Stimulated activated CD4-positive, alpha-beta T cell treated with anti-CD3 and anti-CD28 coated beads, Interleukin-12 subunit alpha, Interleukin-12 subunit beta, amount 100 ng/mL, for 24 hours (primary cell): ENCODE measurements at places on chromosomes 5 and 9.
A peak's percentile ranks its signal among the peaks of the same experiment; 100 is the strongest.

DNA sequence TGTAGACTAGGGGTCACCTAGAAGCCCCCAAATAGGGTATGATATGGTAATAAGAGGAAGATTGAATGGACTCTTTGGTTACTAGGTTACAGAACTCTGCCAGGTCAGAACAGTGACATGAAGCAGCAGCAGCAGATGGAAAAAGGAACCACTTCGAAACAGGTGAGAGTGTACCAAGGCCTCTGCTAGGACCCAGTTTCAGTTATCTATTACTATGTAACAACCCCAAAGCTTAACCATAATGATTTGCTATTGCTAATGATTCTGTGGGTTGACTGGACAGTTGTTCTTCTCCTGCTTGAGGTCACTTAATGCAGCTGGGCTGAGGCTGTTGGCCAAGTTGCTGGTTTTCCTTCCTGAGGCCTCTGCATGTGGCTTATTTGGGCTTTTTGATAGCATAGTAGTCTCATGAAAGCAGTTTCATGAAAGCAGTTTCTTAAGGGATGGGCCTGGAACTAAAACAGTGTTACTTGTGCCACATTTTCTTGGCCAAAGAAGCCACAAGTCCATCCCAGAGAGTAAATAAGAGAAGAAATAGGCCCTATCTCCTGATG is 17.6 kb downstream of the C9orf43 start:
- DNase-seq, result no peak

- no peak for DNase-seq
Observed at GRCh38 chr5:88688156-88688983, 194.6 kb downstream of the MEF2C start.

- no peak for DNase-seq
Observed at GRCh38 chr5:173114536-173114935, 29.8 kb upstream of the BNIP1 start.

DNA sequence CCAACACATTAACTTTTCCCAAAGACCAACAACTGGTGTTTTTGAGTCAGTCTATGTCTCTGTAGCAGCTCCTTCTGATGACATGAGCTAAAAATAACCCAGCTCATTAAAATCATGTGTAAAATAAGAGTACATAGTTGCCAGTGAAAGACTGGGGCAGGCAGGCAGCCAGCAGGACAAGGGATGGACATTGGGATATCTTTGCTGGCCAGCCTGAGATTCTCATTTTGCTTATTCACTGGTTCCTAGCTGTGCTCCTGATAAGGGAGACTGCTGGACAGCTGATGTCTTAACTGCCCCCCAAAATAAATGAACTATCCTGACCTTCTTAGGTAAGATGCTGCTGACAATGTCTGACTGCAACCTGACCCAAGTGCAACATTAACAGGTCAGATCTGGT is 33.9 kb downstream of the EPB41L4B start:
- DNase-seq, result no peak

DNA sequence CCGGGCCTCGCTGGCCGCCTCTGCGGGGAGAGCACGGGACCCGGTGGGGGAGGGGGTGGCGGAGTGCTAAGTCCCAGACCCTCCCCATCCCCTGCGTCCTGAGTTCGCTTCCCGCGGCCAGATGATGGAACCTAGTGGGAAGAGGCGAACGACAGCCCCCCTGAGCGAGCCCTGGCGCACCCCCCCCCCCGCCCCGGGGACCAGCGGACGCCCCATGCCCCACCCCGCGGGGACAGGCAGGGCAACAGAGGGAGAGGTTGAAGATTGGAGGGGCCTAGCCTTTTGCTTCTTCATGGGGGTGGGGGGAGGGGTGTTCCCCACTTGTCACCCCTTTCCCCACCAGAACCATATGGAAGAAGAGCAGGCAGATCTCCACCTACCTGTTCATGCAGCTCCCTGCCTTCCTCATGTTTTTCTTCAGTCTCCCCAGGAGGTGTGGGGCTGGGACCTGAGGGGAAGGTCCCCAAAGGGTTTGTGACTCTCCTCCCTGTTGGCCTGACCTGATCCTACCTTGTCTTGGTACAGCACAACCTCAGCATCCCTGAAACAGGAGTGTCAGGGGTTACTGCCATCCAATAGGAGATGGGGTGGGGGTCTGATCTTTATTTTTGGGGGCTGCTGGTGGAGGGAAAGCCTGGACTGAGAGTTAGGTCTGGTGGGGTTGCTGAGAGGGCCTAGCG is 485 bp downstream of the FAM53C start:
- DNase-seq, result no peak

GRCh38 chr5:56167519-56167918 is 65.6 kb downstream of the ANKRD55 start:
- DNase-seq, result no peak

DNA sequence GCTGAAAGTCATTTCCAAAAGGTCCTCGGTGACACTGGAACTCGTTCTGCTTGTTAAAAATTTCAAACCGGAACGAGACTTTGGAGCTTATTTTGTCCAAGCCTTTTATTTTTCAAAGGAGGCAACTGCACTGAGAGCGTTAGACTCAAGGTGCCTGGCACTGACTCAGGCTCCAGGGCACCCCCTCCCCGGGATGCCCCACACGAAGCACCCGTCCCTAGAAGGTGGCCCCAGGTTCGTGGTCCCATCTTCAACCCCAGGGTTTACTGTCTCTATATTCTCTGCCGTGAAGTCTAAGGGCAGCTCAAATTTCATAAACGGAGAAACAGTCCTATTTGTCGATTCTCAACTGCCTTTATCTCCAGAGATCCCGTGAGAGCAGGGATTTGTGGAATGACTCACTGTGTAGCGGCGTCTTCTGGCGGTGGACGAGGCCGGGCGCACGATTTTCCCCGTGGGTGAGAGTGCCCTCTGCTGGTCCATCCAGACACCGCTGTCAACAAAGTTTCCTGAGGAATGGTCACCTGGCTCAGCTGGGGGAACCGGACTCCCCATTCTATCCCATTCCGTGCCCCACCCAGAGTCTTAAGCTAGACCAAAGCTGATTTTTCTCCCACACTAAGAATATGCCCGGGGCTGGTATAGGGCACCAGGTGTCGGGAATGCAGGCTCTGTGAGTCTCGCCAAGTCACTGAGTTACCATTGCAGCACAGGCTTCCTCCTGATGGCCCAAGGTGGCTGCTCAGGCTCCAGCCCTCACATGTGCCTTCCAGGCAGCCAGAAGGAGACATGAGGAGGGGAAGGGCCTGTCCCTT is 27.1 kb upstream of the SLC6A19 start:
- peak; percentile 17 for DNase-seq

- DNase-seq, result no peak
Observed at GRCh38 chr9:24616863-24617262, 71.2 kb upstream of the IZUMO3 start.

DNA sequence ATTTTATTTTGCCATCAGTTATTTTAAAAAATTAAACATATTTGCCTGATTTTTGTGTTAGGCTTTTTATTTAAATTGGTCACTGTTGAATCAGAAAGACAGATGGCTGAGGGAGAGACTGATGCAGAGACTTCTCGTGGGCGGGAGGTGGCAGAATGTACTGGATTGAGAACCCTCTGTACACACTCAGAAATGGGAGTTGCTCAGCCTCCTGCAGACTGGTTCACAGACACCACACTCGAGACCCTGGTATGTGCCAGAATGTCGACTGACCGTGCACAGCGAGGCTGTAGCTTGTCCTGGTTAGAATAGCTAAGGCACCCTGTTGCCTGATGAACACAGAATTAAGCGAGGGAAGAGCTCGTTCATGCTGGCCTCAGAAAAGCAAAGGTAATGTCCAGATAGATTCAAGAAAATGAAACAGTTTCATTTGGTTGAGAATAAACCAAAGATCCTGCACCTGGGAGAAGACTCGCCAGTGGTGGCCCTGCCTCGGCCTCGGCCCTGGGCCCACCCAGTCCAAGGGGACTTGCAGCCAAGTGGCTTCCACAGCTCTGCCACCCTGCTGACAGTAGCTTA is 71.3 kb upstream of the OTULINL start:
- DNase-seq, result no peak

- no peak for DNase-seq
Observed at GRCh38 chr5:167244583-167244982, 1046.9 kb upstream of the WWC1 start.

GRCh38 chr9:114382699-114383520 is 4.9 kb downstream of the AKNA start:
- DNase-seq, result peak; percentile 64

DNA sequence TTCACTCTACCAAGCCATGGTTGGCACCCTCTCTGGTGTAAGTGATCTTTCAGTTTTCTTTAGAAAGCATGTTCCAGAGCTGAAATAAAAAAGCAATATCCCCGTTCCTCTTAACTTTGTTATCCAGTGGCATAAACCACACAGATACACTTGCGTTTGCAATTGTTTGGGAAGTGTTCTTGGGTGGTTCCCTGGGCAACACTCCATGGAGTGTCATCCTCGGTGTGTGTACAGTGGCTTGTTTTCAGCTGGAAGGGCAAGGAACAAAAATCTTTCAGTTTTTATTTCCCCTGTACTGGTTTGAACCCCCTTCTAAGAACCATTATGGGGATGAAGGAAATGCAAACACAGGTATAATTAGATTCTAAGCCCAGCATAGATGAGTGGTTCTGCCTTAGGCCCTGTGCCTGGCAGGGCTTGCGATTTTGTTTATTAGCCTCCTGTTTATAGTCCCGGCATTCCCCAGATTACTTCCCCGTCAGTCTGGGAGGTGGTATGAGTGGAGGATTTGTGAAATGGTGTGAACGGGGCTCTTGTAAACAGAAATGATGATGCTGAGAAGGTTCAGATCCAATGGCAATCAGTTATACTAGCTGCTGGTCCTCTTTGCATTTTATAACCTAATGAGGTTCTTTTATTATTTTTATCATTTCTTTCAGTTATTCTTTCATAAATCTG is 76.0 kb upstream of the CD180 start:
- DNase-seq, result no peak

DNA sequence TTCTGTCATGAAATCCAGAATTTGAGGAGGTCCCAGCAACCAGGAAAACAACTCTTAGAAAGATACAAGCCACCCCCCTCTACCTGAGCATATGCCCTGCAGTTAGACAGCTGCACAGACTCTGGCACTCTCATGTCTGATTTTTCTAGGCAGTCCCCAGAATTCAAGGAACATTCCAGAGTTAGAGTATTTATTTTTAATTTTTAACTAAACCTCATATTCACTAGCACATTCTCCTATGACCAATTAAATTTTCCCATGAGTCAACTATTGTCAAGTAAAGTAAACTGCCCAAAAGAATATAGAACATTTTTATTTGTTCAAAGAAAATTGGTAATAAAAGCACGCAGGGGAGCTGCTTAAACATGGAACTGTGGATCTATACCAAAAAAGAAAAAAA is 490.5 kb upstream of the SEMA6A start:
- DNase-seq, result no peak

- DNase-seq, result no peak
Observed at GRCh38 chr5:92944903-92945604, 636.0 kb downstream of the NR2F1-AS1 start.

GRCh38 chr9:111949919-111950318 is 53.3 kb downstream of the UGCG start:
- DNase-seq, result no peak

- DNase-seq, result no peak
Observed at GRCh38 chr9:128042043-128042442, 25.1 kb downstream of the NAIF1 start.

GRCh38 chr9:98303633-98304125 is 48.2 kb upstream of the TBC1D2 start:
- DNase-seq, result no peak

DNA sequence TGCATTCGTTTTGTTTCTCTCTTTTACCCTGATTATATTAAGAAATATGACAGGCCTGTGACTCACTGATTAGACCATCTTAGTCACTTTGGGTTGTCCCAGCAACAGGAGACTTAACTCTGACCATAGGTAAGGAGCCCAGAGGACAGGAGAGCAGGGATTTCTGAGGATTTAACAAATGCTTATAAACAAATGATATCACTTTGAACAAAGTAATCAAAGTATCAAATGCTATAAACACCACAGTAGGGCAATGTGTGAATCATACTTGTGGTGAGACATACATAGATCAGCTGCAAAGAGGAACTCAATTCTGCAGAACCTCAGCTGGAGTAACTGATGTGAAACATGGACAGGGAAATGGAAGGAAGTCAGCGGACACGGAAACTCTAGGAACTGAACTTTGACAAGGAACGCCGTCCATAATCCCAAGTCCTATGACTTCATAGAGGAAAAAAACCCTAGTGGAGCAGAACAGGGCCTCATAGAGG is 190.6 kb upstream of the MSX2 start:
- no peak for DNase-seq

- no peak for DNase-seq
Observed at GRCh38 chr9:10562581-10563343, 50.0 kb downstream of the PTPRD start.

GRCh38 chr9:132125944-132126679 is 35.7 kb upstream of the NTNG2 start:
- no peak for DNase-seq

DNA sequence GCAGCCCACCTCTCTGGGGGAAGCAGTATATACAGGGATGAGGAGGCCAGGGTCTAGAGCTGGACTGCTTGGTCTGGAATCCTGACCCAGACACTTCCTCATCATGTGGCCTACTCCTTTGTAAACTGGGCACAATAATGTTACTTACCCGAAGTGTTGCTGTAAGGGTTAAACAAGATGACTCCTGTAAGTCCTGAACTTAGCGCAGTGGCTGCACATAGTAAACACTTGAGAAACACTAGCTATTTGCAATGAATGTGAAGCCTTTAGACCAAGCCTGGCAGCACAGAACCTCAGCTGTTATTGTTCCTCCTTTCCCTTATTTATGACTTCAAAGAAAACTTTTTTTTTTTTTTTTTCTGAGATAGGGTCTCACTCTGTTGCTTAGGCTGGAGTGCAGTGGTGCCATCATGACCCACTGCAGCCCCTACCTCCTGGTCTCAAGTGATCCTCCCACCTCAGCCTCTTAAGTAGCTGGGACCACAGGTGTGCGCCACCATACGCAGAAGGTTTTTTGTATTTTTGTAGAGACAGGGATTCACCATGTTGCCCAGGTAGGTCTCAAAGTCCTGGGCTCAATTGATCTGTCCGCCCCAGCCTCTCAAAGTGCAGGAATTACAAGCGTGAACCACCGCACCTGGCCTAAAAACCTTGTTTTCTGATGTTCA is 96.2 kb upstream of the IL6ST start:
- no peak for DNase-seq

- no peak for DNase-seq
Observed at GRCh38 chr5:7871653-7872052, 2.7 kb downstream of the MTRR start.

DNA sequence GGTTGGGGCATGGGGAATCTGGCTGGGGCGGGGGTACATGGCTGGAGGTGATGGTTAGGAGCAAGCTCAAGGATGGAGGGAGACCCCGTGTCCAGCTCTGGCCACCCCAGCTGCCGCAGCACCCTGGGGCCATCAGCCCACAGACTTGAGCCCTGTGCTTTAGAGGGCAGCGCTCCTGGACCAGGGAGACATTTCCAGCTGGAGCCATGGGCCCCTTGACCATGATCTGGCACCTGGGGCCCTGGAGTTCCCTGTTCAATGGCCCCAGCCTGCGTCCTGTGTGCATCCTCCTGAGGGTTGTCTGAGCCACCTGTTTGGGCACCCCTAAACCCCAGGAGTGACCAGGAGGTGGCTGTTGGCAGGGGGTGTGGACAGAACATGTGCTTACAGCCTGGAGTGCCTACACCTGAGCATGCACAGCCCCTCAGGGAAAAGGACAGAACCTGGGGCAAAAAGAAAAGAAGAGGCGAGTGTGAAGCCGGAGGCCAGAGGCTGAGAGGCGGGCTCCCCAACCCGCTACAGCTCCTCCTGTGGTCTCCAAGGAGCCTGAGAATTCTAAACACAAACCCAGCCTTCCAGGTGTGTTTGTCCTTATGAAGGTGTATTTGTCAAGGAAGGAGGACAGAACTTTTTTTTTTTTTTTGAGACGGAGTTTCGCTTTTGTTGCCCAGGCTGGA is 126.7 kb downstream of the C9orf50 start:
- no peak for DNase-seq

- DNase-seq, result no peak
Observed at GRCh38 chr5:114782869-114783268, 386.8 kb downstream of the TRIM36 start.
